ENCODE measurements at places on chromosomes 1 and 21.

- DNase-seq: no peak
Measured at GRCh38 chr21:45826676-45827301, 154.8 kb upstream of the COL6A1 start.

GRCh38 chr1:67479146-67479891 lies 49.1 kb upstream of the SERBP1 start:
- DNase-seq: peak; percentile 19

DNA sequence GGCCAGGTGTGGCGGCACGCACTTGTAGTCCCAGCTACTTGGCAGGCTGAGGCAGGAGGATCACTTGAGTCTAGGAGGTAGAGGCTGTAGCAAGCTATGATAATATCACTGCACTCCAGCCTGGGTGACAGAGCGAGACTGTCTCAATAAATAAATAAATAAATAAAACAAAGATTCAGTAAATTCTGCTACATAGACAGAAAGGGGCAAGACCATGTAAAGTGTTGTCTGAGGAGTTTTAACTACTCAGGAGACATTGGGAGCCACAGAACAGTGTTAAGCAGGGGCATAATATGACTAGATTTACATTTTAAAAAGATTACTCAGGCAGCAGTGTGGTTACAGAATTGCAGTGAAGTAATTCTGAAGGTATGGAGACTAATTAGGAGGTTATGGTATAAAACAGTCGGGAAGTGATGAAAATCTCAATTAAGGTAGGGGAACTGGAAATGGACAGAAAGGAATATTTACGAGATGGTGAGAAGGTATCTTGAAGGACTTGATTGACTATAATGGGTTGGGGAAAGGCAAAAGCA lies 94.7 kb downstream of the ATP1B1 start:
- no peak for DNase-seq

- DNase-seq: no peak
Measured at GRCh38 chr1:194167956-194168640, 981.7 kb upstream of the B3GALT2 start.

DNA sequence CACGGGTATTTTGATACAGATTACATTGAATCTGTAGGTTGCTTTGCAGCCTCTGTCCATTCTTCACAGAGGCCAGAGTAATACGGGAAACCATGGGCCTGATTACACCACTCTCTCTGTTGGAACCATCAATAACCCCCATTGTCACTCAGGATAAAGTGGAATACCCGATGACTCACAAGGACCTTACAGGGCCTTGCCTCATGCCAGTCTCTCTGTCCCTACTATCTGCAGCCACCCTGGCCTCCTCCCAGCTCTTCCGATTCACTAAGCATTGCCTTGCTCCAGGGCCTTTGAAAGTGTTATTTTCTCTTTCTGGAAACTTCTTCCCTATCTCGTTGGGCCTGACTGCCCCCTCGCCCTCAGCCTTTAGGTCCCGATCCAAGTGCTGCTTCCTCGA lies 61.7 kb downstream of the HMGB4 start:
- DNase-seq: no peak

DNA sequence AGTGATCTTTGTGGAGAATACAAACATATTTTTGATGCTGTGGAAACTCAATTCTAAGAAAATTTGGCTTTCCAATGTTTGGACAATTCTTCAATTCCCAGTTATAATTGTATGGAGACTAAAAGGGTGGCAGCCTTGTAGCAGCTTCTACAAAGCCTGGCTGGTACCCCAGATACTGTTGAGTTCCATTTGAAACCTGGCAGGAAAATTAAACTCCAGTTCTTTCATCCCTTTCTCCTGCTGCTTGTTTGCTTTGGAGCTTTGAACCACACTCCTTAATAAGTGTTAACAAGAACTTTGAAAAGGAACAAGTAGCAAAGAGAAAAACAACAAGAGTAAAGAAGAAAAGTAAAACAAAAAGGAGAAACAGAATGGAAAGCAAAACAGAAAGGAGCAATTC lies 172.6 kb upstream of the ADAMTS5 start:
- no peak for DNase-seq

- no peak for DNase-seq
Measured at GRCh38 chr1:231446138-231446537, 24.1 kb upstream of the EGLN1 start.

DNA sequence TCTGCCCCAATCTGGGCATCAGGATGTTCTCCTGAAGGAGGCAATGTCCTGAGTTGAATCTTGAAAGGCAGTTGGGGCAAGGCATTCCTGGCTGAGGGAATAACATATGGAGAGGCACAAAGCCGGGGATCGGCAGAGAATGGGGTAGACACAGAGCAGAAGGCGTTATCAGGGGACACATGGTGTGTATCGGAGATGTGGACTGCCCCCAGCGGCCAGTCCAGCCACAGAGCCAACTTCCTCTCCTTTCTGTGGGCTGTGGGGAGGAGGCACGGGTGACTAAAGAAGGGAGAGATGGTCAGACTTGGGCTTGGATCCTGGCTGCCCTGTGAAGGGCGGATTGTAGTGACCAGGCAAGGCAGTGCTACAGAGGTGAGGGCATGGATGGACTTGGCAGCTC lies 32.1 kb downstream of the FOXD2 start:
- no peak for DNase-seq

GRCh38 chr1:88063605-88064004 lies 620.5 kb upstream of the PKN2 start:
- DNase-seq: no peak

DNA sequence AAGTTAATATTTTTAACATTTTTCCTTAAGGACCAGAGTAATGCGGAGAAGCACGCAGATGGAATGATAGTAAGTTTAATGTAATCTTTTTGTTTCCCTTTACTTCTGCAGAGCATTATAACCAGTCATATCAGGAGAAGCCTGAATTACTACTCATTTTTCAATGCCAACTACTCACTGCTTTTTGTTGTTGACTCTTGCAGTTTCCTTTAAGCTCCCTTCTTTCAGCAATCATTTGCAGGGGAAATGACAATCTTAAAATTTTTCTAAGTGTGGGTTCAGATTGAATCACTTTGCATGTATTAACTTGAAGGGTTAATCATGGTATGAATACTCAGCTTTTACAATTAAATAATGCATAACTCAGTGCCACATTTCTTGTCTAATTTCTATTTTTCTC lies 122.2 kb downstream of the NRDC start:
- DNase-seq: no peak

- DNase-seq: no peak
Measured at GRCh38 chr1:221863635-221864034, 121.7 kb upstream of the DUSP10 start.

- peak; percentile 4 for DNase-seq
Measured at GRCh38 chr1:53348486-53349368, 20.9 kb upstream of the LRP8 start.

GRCh38 chr1:116325922-116326321 lies 47.1 kb upstream of the ATP1A1 start:
- DNase-seq: peak; percentile 18

GRCh38 chr1:14339288-14339687 lies 259.2 kb upstream of the KAZN start:
- DNase-seq: no peak

- peak; percentile 63 for DNase-seq
Measured at GRCh38 chr1:205285381-205286101, 36.0 kb downstream of the NUAK2 start.

DNA sequence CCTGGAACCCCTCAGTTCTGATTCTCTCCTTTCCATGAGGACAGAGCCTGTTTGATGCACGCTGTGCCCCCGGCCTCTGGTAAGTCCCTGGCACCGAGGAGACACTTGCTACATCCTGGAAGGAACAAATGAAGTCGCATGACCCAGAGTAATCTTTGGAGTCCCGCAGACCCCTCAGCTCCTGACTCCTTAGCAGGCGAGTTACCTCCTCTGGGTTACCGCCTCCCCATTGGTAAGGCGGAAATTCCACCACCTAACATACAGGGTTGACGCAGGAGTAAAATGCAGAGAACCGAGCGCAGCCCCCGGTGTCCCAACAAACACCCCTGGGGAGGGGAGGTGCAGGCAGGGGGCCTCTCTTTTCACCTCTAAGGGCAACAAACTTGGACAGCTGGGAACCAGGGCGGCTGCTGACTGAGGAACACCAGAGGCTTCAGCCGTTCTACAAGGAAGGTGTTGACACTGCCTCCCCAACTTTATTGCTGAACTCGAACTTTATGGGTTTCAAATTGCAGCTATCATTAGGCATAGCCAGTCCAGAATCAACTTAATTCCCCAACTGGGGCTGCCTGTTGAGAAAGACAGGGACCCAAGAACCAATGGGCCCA lies 115.3 kb upstream of the IFFO2 start:
- DNase-seq: no peak

DNA sequence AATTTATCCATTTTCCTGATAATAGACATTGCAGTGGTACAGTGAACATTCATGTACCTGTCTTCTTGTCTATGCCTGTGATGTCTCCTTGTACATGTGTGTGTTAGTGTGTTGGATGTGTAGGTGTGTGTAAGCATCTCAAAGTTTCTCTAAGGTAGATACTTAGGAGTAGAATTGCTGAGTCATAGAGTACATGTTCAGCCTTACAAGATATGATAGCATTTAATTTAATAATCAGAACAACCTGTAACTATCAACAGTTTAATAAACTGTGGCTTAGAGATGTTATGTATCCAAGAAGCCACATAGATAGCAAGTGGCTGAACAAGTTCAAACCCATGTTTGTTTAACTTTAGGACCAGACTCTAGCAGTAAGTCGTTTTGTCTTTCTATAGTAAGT lies 35.6 kb downstream of the EPB41 start:
- DNase-seq: no peak

DNA sequence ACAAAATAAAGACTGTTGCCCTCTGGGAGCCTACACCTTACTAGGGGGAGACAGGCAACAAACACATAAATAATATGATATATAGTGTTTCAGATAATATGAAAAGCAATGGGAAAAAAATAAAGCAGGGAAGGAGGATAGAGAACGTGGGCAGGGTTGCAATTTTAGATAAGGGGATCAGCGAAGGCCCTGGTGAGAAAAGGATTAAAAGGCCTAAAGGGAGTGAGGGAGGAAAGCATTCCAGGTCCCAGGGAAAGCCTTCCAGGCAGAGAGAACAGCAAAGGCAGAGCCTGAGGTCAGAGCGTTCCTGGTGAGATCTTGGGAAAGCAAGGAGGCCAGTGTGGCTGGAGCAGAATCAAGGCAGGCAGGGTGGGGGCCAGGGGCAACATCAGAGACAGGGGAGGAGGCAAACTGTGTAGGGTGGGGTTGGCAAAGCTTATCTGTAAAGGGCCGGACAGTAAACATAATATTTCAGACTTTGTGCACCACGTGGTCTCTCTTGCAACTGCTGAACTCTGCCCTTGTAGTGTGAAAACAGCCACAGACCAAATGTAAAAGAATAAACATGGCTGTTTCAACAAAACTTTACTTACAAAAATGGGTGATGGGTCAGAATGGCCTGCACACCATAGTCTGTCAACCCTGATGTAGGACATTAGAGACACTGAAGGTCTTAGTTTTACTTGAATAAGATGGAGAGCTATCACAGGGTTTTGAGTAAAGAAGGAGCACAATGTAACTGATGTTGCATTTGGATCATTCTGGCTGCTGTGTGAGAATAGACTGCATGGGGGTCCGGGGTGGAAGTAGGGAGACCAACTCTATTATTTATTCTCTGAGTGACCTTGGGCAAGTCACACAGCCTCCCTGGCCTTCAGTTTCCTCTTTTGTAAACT lies 13.3 kb upstream of the CPT2 start:
- DNase-seq: no peak

GRCh38 chr1:119611701-119612113 lies 36.4 kb downstream of the ZNF697 start:
- DNase-seq: peak; percentile 74

DNA sequence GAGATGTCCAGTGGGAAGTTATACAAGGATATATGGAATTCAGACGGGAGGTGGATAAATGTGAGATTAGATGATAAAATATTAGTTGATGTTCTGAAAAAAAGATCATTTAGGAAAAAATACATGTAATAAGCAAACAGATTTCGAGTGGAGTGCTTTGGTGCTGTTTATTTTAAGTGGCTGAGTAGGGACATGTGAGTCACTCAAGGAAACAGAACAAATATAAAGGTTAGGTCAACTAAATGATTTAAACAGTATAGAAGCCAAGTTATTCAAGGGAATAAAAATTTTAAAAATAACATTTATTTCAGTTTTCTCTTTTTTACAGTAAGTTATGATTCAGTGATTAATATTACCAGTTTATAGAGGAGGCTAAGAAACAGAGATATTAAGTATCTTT lies 1046.7 kb upstream of the B3GALT2 start:
- no peak for DNase-seq

DNA sequence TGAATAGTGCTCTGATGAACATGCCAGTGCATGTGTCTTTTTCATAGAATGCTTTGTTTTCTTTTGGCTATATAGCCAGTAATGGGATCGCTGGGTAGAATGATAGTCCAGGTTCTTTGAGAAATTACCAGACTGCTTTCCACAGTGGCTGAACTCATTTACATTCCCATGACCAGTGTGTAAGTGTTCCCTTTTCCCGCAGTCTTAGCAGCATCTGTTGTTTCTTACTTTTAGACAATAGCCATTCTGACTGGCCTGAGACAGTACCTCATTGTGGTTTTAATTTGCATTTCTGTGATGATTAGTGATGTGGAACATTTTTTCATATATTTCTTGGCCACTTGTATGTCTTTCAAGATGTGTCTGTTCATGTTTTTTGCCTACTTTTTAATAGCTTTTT lies 784.5 kb downstream of the USP25 start:
- no peak for DNase-seq

DNA sequence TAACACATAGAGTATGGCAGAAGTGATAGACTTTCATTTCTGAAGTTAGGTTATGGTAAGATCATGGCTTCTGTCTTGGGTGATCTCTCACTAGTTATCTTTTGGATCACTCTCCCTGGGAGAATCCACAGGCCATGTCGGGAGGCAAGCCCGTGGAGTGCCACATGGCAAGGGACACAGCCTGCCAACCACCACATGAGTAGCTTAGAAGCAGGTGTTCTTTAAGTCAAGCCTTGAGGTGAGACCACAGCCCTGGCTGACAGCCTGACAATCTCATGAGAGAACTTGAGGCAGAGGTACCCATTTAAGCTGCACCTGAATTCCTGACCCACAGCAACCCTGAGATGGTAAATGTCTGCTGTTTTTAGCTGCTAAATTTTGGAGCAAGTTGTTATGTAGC lies 130.4 kb downstream of the KCNN3 start:
- no peak for DNase-seq

DNA sequence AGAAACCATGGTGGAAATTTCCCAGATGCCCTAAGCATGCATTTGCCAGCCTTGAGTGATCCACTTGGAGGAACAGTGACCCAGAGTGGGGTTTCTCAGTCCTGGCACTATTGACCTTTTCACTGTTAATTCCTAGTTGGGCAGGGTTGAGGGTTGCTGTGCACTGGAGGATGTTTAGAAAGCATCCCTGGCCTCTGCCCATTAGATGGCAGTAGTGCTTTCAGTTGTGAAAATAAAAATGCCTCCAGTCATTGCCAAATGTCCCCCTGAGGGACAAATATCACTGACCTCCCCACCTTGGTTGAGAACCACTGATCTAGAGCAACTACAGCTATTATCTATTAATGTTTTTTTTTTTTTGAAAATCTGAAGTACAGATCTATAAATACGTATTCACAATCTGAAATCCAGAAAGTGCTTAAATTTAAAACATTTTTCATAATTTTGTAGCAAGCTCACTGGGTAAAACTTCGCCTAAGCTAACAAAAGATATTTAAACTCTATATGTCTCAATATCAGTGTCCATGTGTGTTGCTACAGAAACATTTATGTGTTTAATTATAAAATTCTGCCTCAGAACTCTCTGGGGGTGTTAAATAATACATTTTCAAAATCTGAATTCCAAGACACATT lies 27.3 kb downstream of the F3 start:
- DNase-seq: no peak

GRCh38 chr1:1069711-1070676 lies 4.1 kb downstream of the RNF223 start:
- DNase-seq: no peak

All from stimulated activated naive CD8-positive, alpha-beta T cell treated with anti-CD3 and anti-CD28 coated beads, Interleukin-15, amount 100 ng/mL, for 72 hours (primary cell).